ENCODE measurements at places on chromosomes 2 and 18.

DNA sequence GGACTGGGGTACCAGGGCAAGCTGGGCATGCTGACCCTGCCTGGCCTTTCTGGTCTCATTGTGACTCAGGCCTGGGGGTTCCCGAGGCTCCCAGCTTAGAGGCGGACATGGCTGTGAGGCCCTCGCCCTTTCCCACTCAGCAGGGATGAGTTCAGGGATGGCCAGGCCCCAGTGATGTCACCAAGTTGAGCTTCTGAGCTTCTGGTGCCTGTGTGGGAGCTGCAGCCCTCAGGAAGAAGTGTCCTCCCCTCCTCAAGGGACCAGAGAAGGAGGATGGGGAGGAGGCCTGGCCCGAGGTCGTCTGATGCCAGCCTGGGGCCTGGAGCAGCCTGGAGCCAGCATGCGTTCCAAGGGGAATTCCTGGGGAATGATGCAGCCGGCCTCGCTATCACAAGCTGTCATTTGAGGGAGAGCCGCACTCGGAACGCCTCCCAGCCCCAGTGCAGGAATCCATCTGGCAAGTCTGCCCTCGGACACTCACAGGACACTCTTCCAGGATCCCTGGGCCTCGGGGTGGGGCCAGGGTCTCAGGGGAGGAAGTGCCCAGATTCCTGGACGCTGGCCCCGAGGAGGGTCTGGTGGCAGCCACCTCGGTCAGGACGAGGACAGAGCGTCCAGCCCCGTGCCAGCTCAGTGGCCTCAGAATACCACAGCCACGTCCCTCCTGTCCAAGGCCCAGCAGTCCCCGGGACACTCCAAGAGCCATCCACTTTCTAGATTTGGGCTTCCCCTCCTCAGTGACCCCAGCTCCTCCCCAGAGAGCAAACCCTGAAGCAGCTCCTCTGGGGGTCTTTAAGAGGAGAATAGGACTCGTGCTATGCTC, 61.2 kb upstream of the GPC1 start:
- no peak for DNase-seq

GRCh38 chr2:42169874-42170521, 845 bp downstream of the EML4 start:
- no peak for DNase-seq

- no peak for DNase-seq
These were observed 525.7 kb downstream of the SLC4A3 start for GRCh38 chr2:220153118-220153517.

- no peak for DNase-seq
These were observed 41.7 kb downstream of the MYOM1 start for GRCh38 chr18:3177902-3178687.

- DNase-seq: no peak
These were observed 30.8 kb downstream of the SESTD1 start for GRCh38 chr2:179233626-179234430.

DNA sequence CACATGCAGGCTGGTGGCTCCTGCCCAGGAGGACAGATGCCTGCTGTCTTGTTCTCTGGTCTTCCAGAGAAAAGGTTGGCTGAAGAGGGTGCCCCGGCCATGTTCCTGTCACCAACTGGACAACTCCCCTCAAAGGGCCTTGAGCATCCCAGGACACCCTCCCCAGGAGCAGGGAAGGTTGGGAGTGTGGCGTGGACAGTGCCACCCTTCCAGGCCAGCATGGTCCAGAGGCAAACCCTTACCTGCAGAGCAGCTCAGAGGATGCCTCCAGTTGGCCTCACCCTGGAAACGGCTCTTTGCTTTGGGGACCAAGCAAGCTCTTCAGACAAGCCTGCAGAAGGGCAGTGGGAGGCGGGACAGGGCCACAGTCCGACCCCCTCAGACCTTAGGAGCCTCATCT, 4.9 kb upstream of the GPC1 start:
- DNase-seq: no peak

DNA sequence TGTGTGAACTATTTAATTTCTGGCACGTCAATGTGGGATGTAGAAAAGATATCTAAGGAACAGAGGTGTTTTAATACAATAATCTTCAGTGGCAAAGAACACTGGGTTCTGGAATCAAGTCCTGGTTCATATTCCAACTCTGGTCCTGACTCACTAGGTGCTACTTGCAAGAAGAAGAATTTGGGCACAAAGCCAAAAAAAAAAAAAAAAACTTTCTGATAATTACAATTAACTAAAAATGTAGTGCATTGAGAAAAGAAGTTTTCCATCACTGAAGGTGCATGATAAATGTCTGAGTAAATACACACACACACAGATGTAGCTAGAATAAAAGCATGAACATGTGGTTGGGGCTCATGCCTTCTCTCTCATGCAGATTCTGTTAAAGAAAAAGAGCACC, 424.4 kb upstream of the REG3G start:
- DNase-seq: no peak

- no peak for DNase-seq
These were observed 145.6 kb downstream of the AQP4 start for GRCh38 chr18:26719896-26720295.

GRCh38 chr18:80190311-80190710, 57.0 kb downstream of the PARD6G start:
- no peak for DNase-seq

GRCh38 chr2:19362094-19362754, 3.8 kb upstream of the OSR1 start:
- DNase-seq: no peak

DNA sequence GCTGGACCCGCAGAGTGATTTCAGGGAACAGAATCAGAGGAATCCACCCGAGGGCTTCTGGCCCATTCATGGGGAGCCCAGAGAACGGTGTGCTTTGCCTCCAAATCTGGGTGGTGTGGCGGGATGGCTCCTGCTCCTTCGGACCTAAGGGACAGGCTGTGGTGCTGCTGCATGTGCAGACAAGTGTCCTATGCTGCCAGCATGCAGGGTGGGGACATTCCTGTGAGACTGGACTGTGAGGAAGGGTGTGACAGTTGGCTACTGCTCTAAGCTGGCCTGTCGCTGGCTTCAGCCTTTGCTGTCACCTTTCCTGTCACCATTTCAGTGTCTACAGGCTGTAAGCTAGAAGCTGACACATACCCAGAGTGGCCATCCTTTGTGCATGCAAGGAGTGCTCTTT, 2.9 kb upstream of the SLC4A3 start:
- DNase-seq: no peak

DNA sequence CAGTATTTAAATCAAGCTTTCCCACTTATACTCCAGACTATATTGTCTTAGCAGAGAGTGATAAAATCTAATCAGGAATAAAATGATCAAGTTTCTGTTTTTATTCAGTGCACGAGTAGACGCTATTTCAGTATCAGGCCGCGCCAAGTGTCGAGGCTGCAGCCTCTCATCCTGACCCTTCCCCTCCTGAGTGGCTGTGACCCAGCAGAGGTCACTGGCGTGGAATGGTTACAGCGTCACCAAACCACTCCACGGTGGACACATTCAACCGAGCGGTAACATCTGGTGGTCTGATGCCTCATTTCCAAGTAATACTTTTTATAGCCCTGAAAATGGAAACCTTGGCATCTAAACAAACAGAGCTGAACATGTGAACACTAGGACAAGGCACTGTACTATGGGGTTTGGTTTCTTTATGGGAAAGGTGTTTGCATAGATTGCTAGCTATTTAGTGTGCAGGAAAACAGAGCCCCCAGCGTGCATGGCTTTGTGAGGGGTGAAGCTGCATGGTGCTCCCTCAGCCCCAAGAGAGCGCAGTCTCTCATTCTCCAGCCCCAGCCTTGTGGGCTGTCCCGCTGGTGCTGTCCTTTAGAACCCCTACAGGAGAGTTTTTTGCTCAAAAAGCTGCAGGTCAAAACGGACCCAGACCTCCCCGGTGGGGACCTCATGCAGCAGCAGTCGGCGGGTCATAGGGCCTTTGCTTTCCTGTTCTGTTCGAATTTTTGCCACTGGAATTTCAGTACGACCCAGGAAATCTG, 28.4 kb downstream of the FAM228A start:
- DNase-seq: no peak

DNA sequence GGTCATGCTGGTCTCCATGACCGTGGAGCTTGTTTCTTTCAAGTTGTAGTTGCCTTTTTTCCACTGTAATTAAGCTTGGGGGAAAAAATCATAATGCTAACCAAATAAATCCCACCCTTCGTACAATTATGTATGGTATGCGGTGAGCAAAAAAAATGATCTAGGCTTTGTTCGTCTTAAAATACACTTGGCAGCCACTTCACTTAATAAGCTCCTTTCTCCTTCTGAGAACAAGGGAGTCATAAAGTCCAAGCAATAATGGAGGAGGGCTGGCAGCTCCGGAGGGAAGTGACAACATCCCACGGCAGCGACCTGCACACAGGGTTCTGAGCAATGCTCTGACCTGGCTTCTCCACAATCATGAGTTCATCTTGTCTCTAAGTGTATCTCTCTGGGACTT, 91.2 kb upstream of the KLHL29 start:
- DNase-seq: no peak

DNA sequence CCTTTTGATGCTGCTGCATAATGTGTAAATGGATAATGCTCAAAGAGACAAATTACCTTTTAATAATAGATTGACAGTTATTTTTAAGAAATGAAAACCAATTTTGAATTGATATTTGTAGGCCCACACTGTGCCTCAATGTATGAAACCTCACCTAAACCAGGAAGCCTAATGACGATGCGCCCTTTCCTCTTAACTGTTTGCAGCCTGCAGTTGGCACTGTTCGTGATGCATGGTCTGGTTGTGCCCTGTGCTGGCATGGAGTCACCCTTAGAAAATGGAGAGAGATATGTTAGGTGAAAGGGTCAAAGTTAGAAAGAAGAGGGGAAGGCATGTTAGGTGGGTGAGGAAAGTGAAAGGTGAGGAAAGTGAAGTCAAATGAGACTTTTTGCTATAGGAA, 390.2 kb downstream of the PTPRM start:
- no peak for DNase-seq

- DNase-seq: no peak
These were observed 672.5 kb downstream of the MBD2 start for GRCh38 chr18:53551868-53552426.
